ENCODE measurements at places on chromosomes 16 and 17. TPM values are rescaled to one million over a fixed set of nuclear protein-coding genes. Genes with fewer than 3 reads are reported as not detected.

- peaks cover 6% of the 10 kb centered on the region for H3K27me3 ChIP-seq
- no peak overlapping the region for H3K4me3 ChIP-seq
- DNase-seq, result no peak
- no peak overlapping the region for H3K27ac ChIP-seq
Measured at GRCh38 chr17:59533694-59534093, 31.7 kb upstream of the DHX40 start.

DNA sequence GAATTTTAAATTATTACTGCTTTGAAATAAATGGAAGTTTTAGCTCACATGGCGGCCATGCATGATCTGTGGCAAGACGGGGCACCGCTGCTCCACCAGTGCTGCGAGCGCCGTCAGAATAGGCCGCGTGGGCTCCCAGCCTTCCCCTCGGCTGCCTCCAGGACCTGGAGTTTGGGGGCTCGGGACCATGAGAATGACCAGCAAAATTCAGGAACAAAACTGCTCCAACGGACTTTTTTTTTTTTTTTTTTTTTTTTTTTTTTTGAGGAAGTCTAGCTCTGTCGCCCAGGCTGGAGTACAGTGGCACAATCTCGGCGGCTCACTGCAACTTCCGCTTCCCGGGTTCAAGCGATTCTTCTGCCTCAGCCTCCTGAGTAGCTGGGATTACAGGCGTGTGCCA lies 38.3 kb upstream of the AKAP1 start:
- H3K27ac ChIP-seq, result no peak overlapping the region
- no peaks in the 10 kb centered on the region for H3K4me1 ChIP-seq
- DNase-seq, result no peak
- H3K36me3 ChIP-seq, result no peaks in the 10 kb centered on the region

GRCh38 chr17:65931246-65932149 lies 260.4 kb downstream of the CEP112 start:
- H3K36me3 ChIP-seq, result no peaks in the 10 kb centered on the region
- no peak overlapping the region for H3K27ac ChIP-seq
- DNase-seq, result no peak
- H3K4me3 ChIP-seq, result no peak overlapping the region
- no peaks in the 10 kb centered on the region for H3K4me1 ChIP-seq

DNA sequence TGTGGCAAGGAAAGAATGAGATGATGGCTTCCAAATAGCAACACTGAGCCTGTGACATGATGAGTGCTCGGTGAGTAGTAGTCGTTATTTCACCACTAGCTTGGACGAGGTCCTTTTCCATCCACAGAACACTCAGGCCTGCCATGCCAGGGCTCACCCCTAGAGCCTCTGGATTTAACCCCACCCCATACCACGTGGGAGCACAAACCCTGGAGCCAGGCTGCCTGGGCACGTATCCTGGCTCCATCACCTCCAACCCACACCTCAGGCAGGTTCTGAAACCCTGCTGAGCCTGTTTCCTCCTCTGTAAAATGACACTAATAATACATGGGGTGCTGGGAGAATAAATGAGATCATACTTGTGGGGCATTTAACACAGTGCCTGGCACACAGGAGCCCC lies 192.4 kb downstream of the KATNIP start:
- no peak overlapping the region for H3K27ac ChIP-seq
- peaks cover 2% of the 10 kb centered on the region for H3K4me1 ChIP-seq
- no peaks in the 10 kb centered on the region for H3K27me3 ChIP-seq
- no peak overlapping the region for H3K4me3 ChIP-seq

ZNF624 gene
- polyA plus RNA-seq, result 0.92 TPM

Data from SK-N-SH (cell line).